Endothelial cell of coronary artery (primary cell): ENCODE measurements at places on chromosomes 7 and 10. TPM values are rescaled to one million over a fixed set of nuclear protein-coding genes. Genes with fewer than 3 reads are reported as not detected.

The POMZP3 gene
- 3.2 and 3.7 TPM in 2 replicates for total RNA-seq

The ZNF488 gene
- total RNA-seq, result under 0.01 and 0.09 TPM in 2 replicates

The VCL gene
- total RNA-seq, result 140 and 232 TPM in 2 replicates

The MYO1G gene
- total RNA-seq, result under 0.01 and 0.09 TPM in 2 replicates

The BICC1 gene
- 0.45 and 8.1 TPM in 2 replicates for total RNA-seq
